ENCODE measurements at places on chromosomes 11 and 22.

GRCh38 chr11:38582756-38583155 is 1984.7 kb upstream of the RAG2 start:
- no peak for DNase-seq

DNA sequence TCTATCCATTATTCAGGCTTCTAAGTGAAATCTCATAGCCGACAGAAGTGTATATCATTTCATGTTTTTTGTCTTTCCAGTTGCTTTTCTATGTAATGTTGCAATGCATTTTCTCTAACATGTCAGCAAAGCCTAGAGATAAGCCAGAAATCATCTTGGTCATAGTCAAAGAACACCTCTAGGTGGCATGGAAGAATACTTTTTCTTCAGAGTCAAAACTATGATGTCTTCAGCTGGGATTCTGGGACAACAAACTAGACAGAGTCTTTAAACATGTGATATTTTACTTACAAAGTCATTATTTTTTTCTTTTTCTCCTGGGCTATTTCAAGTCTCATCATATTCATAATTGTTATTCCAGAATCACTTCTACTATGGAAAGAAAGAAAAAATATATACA is 4.4 kb downstream of the GAS2 start:
- no peak for DNase-seq

GRCh38 chr22:50205781-50206569 is 5.2 kb downstream of the SELENOO start:
- no peak for DNase-seq

- DNase-seq: no peak
Observed at GRCh38 chr11:130520271-130520671, 71.8 kb downstream of the ADAMTS15 start.

DNA sequence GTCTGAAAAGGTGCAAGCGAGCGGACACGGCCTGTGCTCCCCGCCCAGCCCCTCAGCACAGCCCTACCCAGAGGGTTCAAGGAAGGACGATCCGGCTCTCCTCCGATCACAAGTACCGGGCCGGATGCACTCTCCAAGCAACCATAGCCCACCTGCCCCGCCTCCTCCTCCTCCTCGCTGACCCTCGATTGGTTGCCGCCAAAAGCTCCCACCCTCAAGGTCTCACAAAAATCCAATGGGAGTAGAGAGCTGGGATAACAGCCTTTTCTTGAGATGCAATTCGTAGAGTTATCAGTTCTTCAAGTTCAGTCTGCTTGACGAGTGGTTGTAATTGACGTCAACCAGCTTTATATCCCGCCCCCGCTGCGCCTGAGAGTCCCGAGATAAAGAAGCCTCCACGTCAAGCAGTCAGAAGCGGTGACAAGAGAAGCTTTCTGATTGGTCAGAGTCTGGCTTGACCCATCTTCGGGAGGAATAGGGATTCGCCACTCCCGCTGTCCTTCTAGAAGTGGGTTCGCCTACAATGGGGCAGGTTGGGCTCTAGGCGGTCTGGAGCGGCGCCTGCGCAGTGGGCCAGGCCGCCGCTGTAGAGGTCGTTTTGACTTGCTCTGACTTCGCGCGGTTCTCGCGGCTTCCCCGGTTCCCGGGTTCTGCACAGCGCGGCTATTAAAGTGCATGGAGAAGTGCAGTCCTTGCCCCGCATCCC is at the start of gene IFT27:
Gene IFT27, minus strand, starts transcription at position 156 of the 706 bp plus-strand sequence. CDS start 412 bp downstream, outside the sequence.
- peak; percentile 94 for DNase-seq

GRCh38 chr11:66848671-66849500 is 5.6 kb downstream of the RCE1 start:
- no peak for DNase-seq

DNA sequence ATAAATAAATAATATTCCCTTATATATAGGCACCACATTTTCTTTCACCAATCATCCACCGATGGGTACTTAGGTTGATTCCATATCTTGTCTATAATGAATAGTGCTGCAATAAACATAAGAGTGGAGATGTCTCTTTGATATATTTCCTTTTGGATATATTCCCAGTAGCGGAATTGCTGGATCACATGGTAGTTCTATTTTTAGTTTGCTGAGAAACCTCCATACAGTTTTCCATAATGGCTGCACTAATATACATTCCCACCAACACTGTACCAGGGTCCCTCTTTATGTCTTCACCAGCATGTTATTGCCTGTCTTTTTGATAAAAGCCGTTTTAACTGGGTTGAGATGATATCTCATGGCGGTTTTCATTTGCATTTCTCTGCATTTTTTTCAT is 23.6 kb downstream of the PAMR1 start:
- DNase-seq: no peak

DNA sequence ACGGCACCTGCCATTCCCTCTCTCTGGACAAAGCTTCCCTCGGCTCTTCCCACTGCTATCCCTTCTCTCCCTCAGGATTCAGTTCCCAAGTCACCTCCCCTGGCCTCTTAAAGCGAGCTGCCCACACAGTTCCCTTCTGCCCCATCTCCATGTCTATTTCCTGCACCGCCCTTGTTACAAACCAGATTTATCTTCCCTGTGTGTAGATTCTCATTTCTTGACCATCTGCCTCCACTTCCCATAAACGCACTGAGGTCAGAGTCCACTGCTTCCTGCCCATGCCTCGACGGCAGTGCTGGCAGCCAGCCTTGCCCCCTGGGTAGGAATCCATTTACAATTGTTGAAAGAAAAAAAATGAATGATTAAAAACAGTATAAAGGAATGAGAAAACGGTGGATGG is 11.6 kb upstream of the APOBEC3B start:
- DNase-seq: no peak

DNA sequence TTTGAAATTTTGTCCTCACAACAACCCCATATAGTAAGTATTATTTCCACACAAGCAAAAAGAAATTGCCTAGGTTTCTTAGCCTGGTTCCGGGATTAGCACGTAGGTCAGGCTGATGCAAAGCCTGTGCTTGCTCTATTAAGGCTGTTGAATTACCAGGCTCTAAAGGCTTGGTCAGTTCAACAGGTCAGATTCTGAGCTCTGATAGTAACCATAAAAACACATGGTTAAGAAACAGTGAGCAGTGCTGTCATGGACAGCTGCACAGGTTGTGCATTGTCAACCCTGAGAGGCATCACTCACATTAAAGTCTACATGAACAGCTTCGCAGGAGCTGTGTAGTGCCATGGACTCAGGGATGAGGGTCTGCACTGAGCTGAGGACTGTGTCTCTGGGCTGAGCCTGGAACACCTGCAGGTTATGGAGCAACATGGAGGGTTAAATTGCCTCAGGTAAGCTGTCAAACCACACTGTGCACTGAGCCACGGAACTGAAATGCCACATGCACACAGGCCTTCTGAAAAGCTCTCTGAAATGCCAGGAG is 98.0 kb downstream of the PIWIL4 start:
- DNase-seq: no peak

DNA sequence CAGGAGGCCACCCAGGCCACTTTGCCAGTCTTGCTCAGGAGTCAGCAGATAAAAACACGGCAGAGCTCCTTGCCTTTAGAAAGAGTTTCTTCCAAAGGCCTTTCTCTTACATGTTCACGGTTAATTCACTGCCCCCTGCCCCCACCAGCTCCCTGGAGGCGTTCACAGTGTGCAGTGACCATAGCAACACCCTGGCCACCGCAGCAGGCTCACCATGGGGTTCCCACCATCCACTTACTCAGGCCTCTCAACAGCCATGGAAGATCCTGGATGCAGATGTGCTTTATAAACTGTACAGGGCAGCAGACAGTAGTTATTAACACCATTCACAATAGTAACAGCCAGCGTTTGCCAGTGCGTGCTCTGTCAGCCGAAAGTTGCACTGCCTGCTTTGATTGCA is 10.6 kb upstream of the MYO7A start:
- DNase-seq: no peak

- DNase-seq: no peak
Observed at GRCh38 chr11:61337706-61338470, 4.9 kb downstream of the TKFC start.

GRCh38 chr11:1198561-1199240 is 24.2 kb upstream of the MUC5B start:
- peak; percentile 9 for DNase-seq

GRCh38 chr11:73999581-74000306 is 9.1 kb downstream of the UCP3 start:
- no peak for DNase-seq

- DNase-seq: no peak
Observed at GRCh38 chr11:12126344-12127019, 16.1 kb downstream of the MICAL2 start.

GRCh38 chr11:11463405-11463804 is 110.4 kb upstream of the CSNK2A3 start:
- no peak for DNase-seq

GRCh38 chr22:39275814-39276439 is 31.1 kb upstream of the PDGFB start:
- no peak for DNase-seq

DNA sequence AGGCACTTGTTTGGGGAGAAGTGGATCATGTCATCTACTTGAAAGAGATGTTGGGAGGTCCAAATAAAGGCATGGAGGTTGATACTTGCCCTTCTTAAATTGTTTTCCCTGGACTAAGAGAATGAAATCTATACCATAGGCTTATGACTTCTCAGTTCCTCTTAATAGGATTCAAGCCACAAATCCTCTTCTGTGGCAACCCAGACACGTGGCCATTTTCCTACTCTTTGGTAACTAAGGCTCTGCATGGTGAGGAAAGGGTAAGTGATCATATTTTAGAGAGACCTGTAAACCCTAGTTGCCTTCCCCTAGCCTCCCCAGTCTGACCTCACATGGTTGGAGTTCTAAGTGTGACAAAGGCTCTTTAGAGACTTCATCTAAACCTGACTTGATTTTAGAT is 72.9 kb upstream of the CD44 start:
- DNase-seq: no peak
